ENCODE measurements at places on chromosomes 5 and 9. TPM values are rescaled to one million over a fixed set of nuclear protein-coding genes. Genes with fewer than 3 reads are reported as not detected.

DNA sequence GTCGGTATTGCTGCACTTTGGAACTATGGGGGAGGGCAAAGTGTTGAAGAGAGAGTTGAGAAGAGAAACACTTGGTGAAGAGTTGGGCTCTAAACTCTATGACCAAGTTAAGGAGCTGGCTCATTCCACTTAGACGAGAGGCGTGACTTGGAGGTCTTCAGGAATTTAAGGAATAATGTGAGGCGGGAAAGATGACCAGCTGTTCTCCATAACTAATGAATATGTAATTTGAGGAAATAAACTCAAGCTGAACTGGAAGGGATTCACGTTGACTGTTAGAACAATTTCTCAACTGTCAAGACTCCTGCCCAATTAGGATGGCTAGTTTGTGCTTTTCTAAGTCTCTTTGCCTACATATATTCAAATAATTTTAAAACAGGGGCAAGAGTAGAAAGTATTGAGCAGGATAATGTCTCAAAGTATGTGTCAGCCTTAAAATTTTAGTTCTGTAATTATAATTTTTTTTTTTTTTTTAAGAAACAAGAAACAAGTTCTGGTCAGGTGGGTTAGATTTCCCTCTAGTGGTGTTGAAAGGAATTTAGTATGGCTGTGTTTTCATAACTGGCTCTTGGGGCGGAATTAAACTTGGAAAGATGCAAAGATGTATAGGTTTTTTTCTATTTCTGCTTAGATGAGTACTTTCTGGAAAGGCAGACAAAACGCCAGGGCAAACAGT lies 33.4 kb downstream of the TMEM252 start:
- DNase-seq, result no peak

- DNase-seq, result peak; percentile 37
Observed at GRCh38 chr5:757931-758697, 26.4 kb downstream of the ZDHHC11B start.

DNA sequence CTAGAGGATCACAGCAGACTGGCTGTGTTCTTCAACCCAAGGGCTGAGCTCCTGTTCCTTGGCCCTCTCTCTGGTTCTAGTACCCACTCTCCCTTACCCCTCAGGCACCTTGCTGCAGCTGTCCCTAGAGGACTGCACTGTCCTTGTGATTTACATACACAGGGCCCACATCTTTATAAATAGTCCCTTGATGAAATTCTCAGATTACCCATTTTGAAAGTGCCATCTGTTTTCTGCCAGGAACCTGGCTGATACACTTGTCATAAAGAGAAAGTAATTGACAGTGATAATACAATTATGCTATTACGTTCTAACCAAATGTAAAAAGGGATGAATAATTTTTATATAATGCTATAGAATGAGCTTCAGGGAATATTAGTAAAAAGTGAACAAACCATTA lies 16.5 kb upstream of the SPARC start:
- DNase-seq, result no peak

Gene RAB3C
- not detected for total RNA-seq

DNA sequence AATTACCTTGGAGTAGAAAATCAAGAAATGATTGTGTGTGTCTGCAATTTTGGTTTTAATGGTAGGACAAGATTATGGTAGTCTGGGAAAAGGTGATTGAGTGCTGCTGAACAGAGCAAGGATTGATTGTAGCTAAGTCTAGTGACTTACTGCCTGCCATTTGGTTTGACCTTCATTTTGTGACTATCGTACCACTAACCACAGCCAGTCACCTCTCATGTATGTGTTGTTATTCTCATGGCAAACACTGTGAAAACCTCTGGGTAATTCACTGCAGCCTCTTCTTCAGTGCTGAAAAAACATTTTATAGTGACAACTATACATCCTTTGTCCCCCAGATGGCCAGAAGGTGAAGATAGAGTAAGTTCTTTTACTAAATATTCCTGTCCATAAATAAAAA lies 37.5 kb downstream of the CTNNA1 start:
- no peak for DNase-seq

DNA sequence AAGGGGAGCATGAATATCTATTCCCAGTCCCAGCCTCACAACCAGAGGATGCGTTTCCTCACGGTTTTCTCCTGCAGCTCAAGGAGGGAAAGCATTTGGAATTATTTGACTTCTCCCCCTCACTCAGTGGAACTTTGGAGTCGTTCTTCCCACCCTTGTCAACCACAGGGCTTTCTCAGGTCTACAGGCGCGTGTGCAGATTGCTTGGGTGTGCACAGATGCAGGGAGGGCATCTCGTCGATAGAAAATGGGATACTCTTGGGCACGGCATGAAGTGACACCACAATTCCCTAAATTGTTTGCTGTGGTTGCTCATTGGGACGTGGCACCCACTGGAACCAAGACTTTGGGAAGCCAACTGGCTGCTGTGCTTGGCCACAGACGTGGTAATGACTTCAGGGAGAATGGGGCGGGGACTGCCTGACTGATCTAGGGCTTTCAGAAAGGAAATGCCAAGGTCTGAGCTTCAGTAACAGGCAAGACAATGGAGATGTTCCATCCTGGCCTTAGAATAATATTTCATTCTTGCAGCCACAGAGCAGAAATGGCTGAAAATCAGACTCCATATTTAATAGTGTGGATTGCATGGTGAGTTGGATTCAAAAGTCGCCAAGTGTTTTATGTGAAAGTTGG lies 12.2 kb upstream of the OBP2B start:
- no peak for DNase-seq

DNA sequence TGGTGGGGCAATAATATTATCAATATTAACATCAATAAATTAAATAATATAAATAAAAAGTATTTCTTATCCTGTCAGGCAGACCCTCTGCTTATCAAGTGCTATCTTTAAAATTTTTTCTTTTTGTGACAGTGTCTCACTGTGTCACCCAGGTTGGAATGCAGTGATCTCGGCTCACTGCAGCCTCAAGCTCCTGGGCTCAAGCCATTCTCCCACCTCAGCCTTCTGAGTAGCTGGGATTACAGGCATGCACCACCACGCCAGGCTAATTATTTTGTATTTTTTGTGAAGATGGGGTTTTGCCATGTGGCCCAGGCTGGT lies 53.2 kb downstream of the NDST1 start:
- no peak for DNase-seq

- no peak for DNase-seq
Observed at GRCh38 chr5:35881758-35882157, 25.1 kb downstream of the IL7R start.

- no peak for DNase-seq
Observed at GRCh38 chr9:77769246-77769645, 121.1 kb upstream of the GNA14 start.

DNA sequence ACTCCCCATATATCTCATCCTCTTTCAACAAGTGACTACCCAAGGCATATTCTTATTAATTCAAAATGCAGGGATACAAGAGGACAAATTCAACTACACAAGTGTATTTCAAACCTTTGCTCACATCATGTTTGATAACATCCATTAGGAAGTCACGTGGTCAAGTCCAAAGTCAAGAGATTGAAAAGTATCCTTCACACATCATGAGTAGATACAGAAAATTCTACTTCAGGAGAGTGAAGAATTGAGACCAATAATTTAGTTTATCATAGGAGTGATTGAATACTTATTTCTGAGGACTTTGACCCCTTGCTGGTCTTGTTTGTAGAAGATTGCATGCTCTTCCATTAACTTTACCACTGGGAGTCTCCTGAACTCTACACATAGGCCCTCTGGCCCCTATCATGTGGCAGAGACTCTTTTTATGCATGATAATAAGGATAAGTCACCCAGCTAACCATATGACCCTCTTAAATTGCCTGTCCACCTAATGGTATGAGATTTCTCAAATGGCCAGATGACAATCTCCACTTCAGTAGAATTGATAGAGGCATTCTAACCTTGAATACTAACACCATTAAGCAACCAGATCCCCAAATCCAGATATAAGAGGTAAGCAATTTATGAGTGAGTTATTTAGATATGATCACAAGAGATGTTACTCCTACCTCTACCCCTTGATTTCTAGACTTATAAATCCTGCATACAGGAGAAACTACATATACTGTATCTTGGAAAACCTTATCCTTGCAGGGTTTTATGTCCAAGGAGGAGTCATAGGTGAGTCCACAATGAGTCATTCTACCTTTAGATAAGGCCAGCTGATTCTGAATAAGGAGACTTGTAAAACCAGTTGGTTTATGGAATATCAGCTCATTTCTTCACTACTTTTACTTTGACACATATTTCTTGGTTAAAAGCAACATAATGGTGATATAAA lies 26.6 kb upstream of the SLC46A2 start:
- no peak for DNase-seq

- DNase-seq, result no peak
Observed at GRCh38 chr5:142671266-142671665, 14.6 kb downstream of the FGF1 start.

Gene ADAMTS16
- not detected for total RNA-seq

DNA sequence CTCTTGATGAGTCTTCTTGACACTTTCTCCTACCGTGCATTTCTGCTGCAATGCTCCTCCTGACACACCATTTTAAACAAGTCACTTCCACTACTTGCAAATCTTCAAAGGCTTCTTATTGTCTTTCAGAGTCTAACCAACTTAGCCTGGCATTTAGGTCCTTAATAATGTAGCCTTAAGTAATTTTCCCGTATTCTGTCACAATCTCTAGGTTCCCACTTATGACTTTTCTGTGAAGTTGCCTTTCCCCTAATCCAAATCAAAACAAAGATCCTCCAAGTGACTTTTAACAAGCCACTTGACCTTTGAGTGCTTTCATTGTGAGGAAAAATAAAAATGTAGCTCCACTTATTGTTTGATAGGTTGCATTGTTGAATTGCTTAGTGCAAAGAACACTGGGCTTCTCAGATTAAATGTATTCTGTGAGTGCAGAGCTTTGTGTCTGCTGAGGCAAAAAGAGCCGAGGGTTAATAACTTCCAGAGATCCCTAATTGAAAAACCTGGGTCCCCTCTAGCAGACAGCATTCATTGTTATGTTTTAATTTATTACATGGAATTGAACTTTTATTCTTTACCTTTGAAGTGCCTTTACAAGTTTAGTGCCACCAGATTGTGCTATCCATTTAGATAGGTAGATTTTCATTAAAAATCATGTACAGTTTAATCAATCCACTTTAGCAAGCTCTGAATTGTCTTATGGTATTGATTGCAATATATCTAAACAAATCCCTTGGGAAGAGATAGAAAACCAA lies 341.7 kb upstream of the TYRP1 start:
- no peak for DNase-seq

DNA sequence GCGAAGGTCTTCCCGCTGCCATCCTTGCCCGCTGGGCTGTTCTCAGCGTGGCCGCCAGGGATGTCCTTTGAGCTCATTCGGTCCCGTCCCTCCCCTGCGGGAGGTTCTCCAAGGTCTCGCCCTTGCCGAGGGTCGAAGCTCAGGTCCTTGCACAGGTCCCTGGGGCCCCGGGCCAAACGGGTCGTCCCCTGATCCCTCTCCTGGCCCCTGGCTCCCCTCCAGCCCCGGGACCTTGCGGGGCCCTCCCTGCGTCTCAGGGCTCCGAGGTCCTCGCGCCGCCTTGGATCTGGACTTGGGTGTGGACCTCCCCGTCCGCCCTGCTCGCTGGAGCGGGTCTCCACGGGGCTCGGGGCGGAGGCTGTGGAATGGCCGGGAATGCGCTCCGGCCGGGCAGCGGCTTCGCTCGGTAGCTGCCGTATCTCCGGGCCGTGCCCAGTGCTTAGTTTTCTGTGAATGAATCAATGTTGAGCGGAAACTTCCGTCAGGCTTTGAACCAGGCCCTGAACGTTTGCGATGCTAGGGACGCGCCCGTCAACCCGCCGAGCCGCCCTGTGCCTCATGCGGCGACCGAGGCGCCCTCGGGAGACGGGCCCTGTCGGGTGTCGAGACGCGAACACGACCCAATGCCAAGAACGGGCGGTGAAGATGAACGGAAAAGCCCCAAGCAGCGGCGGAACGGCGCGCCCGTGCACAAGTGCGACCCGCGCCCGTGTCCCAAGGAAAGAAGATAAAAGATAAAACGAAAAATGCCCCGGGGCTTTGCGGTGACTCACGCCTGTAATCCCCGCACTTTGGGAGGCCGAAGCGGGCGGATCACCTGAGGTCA lies 780 bp downstream of the RNU6ATAC start:
- DNase-seq, result peak; percentile 59

Gene ARID3C
- total RNA-seq, result not detected

DNA sequence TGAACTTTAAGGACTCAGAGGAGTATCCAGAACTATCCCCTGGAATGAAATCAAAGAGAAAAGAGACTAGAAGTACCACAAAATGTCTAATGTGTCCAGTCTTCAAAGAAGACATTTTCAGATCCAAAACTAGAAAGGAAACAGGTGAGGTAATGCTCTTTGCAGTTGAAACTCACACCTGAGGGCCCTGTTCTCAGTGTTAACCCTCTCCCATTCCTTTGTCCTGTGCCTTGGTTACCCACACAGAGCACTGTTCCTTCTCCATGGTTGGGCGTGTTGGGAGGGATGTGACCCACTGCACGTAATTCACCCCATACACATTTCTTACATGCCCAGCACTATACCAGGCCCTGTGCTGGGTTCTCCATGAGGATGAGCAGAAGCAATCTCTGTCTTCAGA lies 21.3 kb downstream of the MSANTD3 start:
- no peak for DNase-seq

GRCh38 chr9:84891924-84892323 lies 222.4 kb downstream of the NTRK2 start:
- no peak for DNase-seq

Gene PCDHB3
- total RNA-seq, result not detected

DNA sequence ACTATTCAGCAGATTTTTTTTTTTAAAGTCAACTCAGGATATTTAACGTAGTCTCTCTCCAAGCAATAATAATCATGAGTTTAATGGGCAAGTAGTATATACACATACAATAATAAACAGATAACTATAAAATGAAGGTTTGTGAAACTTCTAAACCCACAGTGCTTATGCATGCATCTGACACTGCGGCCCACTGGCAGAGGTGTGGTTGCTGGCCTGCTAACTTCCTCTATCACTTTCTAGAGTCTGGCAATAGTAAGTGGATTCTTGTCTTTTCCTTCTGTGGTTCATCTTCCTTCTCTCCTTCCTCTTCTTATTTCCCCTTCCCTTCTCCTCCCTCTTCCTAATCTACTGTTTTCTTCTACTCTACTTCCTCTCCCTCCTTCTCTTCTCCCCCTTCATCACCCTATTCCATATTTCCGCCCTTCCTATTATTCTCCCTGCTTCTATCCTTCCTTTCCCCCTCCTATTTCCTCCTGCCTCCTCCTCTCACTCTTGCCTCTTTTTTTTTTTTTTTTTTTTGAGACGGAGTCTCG lies 18.6 kb upstream of the AGXT2 start:
- no peak for DNase-seq

Gene HSPB3
- total RNA-seq, result not detected

GRCh38 chr5:62273687-62274086 lies 32.3 kb upstream of the KIF2A start:
- no peak for DNase-seq

DNA sequence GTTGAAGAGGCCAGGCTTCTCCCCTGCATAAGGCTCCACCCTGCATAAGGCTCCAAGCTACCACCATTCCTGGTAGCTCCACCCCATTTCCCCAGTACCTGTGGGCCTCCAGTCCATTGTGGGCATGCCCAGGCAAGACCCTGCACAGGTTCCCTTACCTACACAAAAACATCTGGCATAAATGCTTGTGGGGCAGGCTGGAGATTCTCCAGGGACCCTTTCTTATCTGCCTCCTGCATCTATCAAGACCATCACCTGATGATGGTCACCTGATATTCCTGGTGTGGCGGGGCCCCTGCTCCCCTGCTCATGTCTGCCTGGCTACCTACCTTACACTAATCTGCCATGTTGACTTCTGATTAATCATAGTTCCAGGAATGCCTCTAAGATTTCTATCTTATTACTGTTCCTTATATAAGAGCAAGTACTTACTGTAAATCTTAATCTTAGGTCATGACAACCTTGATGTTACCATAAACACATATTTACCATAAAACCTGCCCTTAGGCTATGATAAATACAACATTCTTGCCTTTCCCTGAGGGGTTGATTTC lies 41.0 kb downstream of the FGD3 start:
- DNase-seq, result no peak

Gene TLX3
- total RNA-seq, result not detected

Measured in stomach (tissue), 19 donors.